ENCODE measurements at places on chromosomes 12 and 14.

GRCh38 chr12:40444174-40444573 is 219.4 kb downstream of the LRRK2 start:
- no peak for DNase-seq

DNA sequence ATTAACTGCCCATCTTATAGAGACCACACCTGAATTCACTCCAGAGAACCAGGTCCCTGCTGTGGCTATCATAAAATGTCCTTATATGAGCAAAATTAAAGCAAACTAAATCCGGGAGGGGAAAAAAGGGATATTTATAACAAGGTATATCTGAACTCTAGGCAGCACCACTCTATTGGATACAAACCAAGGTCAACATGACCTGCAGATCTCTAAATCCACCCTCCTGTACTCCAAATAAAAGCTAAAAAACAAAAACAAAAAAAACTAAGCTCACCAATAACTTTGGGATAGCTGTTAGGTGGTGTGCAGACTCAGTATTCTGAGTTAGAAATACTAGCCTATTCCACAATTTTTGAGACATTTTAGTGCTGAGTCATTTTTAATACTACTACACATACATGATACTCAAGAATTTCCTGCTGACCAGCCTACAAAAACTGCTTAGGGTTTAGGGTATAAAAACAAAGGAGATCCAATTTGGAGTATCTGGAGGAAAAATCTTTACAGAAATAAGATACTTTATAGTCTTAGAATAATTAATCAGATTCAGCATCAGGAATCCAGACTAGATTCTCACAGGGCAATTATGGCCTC is 46.6 kb upstream of the LTBP2 start:
- DNase-seq = no peak

DNA sequence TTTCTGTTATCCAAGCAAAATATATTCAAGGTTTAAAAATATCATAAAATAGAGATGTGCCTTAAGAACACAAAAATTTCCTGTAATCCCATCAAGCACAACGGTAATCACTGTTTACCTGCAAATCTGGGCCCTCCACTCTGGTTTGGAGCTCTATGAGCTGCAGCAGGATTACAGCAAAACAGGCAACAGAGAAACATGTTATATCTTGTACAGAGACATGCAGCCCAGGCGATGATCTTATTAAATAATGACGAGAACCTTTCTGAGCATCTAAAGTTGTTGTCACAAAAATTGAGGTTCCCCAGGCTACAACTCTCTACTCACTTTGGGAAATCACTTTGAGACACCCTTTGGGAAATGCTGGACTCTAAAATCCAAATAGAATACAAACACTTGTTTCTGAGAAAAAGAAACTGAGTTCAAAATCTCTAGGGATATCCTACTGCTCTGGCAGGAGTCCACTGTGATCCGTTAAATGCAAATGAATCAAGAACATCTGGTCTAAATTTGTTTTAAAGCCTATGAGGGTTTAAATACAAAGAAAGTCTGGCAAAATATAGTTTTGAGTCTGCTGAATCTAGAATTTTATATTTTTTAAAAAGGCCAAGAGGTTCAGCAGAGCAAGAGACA is 36.3 kb downstream of the STON2 start:
- no peak for DNase-seq

DNA sequence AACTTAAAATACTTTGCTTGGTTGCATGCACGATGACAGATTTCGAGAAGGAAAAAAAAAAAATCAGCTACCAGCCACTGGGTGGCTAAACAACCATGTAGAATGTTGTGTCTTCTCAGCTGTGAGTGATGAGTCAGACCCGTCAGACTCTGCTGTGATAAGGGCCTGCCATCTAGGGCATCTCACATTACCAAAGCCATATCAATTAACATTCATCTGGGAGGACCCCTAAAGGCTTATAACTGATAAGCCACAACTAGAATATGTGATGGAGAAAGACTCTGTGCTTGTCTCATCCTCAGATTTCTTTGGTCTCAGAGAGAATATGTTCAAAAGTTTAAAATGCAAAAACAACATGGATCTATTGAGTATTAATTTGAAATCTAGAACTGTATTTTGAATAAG is 111.5 kb downstream of the PAX9 start:
- DNase-seq = no peak

GRCh38 chr12:96482086-96482485 is 7.3 kb upstream of the CFAP54 start:
- no peak for DNase-seq

GRCh38 chr12:124153392-124153791 is 141.5 kb upstream of the RFLNA start:
- no peak for DNase-seq

DNA sequence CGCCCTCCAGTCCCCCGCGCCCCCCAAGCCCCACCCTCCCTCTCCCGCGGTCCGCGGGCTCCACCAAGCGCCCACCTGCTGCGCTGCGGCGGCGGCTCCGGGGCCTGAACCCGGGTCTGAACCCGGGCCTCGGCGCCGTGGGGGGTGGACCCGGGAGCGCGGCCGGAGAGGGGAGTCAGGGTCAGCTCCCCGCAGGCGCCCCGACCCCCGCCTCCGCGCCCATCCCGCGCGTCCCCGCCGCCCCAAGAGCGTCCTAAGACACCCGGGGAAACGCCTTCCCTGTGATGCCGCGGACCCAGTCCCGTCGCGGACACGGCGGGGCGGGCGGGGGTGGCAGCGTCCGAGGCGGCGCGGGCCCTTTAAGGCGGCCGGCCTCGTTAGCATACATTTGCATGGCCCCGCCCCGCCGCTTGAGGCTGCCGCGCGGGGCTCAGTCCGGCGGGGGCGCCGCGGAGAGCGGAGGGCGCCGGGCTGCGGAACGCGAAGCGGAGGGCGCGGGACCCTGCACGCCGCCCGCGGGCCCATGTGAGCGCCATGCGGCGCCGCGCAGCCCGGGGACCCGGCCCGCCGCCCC is at the start of gene MMP17:
Gene MMP17 (plus strand): TSS at position 433 of the 574 bp plus-strand sequence. CDS start 102 bp downstream, at position 535.
- DNase-seq = peak; percentile 73

GRCh38 chr14:103684471-103684870 is 30.8 kb downstream of the XRCC3 start:
- no peak for DNase-seq

GRCh38 chr12:8951744-8952143 is 2.3 kb upstream of the M6PR start:
- DNase-seq = peak; percentile 67

DNA sequence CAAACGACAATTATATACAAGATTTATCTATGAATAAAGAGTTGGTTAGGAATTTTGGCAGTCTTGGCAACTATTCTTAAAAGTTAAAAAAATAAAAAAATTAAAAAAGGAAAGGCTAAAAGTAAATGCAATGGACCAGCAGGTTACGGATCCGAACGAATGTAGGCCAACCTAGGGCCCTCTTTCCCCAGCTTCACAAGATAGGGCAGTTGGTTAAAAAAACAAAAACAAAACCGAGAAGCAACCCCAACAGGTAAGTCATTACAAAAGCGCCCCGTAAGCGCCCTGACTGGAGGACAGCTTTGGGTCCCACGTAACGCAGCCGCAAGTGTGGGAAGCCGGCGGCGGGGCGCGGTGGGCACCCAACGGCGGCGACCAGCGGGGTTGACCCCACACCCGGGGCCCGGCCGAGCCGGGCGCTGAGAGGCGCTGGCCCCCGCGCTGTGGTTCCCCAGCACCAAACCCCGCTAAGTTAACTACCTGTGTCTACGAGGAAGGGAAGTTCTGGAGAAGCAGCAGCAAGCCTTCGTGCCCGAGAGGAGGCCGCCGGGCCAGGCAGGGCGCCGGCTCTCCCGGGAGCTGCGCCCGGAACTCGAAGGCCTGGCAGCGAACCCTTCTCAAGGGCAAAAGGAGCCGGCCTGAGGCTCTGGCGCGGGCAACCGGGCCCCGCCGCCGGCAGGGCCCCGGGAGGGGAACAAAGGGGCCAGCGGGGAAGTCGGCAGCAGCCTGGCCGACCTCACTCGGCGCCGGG is 882 bp downstream of the HECTD1 start:
- DNase-seq = peak; percentile 88
